ENCODE measurements at places on chromosomes 4 and X.
A peak's percentile ranks its signal among the peaks of the same experiment; 100 is the strongest.

DNA sequence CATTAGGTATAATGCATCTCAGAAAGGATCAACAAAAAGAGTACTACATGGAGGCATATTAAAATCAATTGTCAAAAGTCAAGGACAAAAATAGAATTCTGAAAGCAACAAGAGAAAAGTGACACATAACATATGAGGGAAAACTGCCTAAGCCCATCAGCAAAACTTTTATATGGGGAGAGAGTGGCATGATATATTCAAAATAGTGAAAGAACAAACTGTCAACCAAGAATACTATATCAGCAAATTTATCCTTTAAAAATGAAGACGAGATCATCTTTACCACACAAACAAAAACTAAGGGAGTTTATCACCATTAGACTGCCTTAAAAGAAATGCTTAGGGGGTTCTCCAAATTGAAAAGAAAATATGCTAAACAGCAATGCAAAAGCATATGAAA is 86.4 kb upstream of the CHRDL1 start:
- DNase-seq: no peak

- DNase-seq: no peak
Observed at GRCh38 chrX:115174548-115174947, 14.7 kb upstream of the RBMXL3 start.

GRCh38 chr4:67500373-67500772 is 44.9 kb downstream of the CENPC start:
- DNase-seq: no peak

DNA sequence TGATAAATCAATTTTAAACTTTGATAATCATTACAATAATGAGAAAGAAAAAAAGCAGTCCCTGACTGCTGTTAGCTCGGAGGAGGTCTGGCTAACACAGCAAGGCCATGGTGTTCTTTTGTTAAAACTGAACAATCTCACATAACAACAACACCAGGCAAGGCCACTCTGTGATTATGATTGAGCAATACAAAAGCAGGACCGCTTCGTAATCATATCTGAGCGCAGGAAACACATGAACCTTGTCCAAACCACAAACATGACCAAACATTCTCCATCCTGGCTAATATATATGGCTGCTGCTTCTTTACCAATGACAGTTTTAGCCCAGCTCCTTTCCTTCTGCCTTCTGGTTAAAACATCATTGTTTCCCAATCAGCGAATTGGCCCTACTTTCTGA is 76.8 kb upstream of the DDX53 start:
- DNase-seq: no peak

DNA sequence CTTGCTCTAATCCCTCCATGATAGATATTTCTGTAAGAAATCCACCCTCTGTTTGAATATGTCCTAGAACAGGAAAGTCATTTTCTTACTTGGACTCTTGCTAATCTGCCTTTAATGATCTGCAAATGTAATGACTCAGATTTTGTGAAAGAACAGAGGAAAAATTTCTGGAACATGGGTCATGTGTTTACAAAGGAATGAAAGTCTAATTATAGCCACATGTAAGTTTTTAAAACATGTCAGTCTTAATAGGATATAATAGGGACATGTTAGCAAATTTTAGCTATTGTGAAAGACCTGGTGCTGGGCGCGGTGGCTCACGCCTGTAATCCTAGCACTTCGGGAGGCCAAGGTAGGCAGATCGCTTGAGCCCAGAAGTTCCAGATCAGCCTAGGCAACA is 47.6 kb downstream of the GRK4 start:
- DNase-seq: peak; percentile 57

GRCh38 chrX:109728173-109728535 is 4.9 kb downstream of the ACSL4 start:
- DNase-seq: no peak

DNA sequence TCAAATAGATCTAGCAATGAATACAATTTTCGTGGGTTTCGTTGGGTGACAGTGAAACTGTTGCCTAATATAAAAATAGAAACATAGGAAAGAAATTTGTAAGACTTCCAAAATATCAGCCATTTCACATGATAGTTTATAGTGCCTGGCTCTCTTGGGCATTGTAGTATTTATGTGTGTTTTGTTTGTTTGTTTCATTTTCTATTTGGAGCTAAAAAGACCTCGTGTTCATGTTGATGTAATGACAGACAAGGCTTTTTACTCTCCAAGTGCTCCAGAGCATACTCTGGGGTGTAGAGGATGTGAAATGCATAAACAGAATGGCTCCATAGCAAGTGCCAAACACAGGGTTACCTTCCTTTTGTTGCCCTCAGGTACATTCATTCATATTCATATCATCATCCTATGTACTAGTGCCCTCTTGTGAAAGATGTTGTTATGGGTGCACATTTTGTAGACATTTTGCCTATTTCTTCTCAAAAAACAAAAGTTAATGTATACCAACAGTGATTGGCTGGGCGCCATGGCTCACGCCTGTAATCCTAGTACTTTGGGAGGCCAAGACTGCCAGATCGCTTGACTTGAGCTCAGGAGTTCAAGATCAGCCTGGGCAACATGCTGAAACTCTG is 100.7 kb upstream of the AMOT start:
- no peak for DNase-seq

DNA sequence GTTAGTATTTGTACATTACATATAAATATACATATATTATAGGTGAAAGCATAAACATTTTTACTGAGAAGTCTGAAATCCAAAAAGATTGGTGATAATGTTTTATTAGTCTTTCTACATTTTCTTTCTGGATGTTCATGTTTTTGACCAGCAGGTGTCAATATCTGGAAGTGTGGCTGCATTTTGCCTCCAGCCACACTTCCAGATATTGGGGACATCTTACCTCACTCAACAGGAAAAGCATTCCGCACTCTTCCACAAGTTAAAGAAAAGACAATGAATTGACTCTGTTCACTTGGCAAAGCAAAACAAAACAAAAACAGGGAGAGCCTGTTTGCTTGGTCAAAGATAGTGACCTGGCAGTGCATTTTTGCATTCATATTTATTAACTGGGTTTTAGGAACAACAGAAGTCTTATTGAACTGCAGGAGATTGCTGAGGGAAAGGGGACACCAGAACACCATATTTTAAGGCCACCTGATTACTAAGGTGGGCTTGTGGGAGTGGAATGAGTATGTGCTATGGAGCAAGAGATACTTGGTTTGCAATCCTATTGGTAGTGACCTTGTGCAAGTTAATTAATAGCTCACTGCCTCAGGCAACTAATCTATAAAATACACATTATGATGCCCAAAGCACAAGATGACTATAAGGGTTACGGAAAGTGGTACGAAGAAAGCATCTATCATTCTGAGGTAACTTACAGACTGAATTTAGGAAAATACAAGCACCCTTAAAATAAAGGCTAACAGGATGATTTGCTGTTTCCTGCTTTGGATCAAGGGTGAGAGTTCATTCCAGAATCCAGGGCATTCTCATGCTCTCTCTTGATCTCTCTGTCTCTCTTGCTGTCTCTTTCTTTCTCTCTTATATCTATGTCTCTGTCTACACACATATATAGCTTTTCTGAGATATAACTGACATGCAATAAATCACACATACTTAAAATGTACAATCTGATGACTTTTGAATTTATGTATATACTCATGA is 389.9 kb upstream of the EMCN start:
- no peak for DNase-seq

DNA sequence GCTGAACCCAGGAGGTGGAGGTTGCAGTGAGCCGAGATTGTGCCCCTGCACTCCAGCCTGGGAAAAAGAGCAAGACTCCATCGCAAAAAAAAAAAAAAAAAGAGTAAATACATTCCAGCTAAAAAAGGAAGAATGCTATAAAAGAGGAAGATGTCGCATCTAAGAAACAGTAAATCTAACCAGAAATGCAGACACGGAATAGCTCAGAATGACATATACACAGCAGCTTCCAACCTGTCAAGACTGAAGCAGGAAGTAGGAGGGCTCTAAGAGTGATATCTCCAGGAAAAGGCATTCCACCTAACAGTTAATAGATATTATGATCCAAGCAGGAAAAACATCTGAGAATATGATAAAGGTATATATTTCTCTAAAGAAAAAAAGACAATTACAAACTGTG is 16.0 kb downstream of the CLOCK start:
- no peak for DNase-seq

DNA sequence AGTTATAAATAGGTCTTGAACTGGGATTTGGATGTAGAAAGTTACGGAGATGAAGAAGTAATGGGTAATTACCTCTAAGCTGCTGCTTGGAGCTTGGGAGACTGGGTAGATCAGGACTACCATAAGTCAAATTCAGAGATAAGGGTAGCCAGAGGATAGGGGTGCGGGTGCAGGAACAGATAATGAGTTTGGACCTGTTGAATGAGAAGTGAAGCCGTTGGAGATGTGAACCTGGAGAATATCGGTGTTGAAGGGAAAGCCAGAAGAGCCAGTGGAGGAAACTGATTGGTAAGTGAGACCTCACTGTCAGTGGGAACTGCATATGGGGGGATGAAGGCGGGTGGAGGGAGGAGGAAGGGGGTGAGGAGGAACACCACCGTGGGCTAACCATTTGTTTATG is 618 bp upstream of the FOXO4 start:
- DNase-seq: no peak

DNA sequence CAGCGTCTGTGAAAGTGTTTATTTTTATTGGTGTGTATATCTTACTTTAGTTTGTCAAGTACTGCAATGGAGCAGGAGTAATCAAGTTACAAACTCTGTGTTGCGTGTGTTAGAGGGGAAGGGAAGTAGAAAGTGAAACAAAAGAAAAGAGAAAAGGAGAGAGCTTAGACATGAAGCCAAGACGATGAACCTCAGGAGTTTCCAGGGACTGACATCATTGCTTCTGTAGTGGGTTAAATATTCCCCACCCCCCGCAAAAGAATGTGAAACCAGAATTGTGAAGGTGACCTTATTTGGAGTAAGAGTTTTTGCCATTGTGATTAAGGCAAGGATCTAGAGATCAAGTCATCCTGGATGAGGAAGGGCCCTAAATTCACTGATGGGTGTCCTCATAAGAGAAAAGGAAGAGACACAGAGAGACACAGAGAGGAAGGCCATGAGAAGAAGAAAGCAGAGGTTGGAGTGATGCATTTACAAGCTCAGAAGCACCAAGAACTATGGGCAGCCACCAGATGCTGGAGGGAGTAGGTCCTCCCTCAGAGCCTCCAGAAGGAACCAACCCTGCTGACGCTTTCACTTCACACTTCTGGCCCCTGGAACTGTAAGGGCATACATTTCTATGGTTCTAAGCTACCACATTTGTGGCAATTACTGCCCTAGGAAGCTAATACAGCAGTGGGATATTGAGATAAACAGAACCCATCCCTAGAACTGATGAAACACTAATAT is 173.6 kb upstream of the SFRP2 start:
- DNase-seq: no peak

DNA sequence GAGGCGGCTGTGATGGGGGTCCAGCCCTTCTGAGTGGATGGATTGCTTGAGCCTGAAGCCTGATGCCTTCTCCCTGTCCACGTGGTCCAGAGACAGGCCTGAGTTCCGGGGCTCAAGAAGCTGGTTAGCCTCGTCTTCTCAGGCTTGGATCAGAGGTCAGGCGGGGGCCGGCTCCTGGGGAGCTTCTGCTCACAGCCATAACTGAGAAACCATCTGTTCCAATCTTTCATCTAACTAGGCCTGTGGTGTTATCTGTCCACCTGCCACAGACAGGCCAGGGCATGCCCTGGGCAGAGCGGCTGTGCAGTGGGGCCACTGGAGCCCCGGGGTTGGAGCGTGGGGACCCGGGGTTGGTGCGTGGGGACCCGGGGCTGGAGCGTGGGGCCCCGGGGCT is 63.1 kb downstream of the SORCS2 start:
- DNase-seq: no peak

- no peak for DNase-seq
Observed at GRCh38 chr4:67779631-67780030, 25.4 kb upstream of the GNRHR start.

GRCh38 chr4:10160281-10160856 is 43.8 kb upstream of the WDR1 start:
- no peak for DNase-seq

GRCh38 chr4:114343015-114343414 is 255.6 kb upstream of the UGT8 start:
- no peak for DNase-seq

DNA sequence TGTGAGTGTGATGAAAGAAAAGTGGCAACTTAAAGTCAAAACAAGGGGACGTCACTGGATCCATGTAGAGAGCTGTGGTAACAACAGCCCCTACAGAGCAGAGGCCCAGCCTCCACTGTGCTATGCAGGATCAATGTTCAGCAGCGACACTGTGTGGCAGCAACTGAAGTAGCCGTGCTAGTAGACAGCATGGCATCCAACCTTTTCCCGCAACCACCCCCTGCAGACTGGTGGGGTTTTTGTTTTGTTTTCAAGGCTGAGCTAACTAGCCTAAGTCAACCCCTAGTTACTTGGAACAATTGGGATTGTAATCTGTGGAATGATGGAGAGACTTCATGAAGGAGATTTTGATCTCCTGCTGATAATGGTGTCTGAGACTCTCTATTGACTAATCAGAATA is 44.4 kb upstream of the PPARGC1A start:
- DNase-seq: no peak

GRCh38 chr4:176569301-176569700 is 223.4 kb downstream of the VEGFC start:
- DNase-seq: no peak

DNA sequence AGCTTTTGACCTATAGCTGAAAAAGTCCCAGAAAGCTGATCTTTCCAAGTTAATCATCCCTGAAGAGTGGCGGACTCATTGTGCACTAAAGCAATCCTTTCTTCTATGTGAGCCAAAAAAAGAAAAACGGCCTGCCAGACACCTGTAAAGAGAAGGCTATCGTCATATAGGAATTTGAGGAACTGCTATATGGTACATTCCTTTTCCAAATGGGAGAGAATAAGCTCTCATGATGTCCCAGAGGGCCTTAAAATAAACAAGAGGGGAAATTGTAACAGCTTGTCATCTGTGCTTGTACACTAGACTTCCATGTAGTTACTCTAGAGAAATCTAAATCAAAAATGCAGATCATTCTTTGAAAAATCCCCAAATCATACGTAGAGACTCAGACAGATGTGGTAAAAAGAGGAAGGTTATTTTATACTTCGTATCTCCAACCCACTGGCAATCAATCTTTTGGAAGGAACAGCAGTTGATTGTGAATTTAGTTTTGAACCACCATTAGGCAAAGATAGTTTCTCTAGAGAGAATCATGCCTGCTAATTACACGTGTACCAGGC is 26.1 kb downstream of the GPR174 start:
- no peak for DNase-seq

GRCh38 chrX:116317409-116317808 is 119.0 kb upstream of the SLC6A14 start:
- DNase-seq: peak; percentile 0

DNA sequence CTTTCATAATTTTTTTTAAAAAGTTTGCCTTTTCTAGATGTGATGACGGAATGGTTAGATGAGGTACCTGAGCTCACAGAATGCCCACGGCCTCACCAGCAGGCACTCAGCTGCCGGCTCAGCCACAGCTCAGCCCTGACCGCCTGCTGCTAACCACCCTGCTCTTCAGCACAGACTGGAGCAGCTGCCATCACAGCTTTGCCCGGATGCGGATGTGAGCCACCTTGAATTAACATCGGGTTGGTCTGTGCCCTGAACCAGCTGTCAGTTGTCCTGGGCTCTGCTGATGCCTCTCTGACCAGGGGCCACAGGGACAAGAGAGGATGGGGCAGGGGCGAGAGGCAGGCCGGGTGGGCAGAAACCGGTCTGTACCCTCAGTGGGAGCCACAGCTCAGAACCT is 93.3 kb downstream of the HMX1 start:
- DNase-seq: no peak

Data from HFF-Myc (cell line).